Endodermal cell (in vitro differentiated cells): ENCODE measurements at places on chromosomes 16 and 17.

- DNase-seq: no peak
Measured at GRCh38 chr16:67157892-67158635, 1.6 kb downstream of the TRADD start.

GRCh38 chr17:41932816-41933389 lies 2.5 kb downstream of the ODAD4 start:
- no peak for DNase-seq

DNA sequence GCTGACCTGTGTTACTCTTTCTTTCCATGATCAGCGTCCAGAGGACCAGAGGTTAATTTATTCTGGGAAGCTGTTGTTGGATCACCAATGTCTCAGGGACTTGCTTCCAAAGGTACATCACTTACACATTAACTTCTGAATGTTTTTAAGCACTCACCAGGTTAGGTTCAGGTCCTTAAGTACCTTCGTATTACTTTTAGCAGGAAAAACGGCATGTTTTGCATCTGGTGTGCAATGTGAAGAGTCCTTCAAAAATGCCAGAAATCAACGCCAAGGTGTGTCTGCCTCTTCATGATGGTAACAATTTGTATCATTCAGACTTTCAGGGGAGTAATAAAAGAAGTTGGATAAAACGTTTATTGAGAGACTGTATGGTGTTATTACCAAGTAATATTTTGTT lies 3.3 kb downstream of the HERPUD1 start:
- no peak for DNase-seq

- no peak for DNase-seq
Measured at GRCh38 chr17:36525888-36526287, 8.8 kb downstream of the MYO19 start.

GRCh38 chr17:78135858-78136500 lies 5.4 kb downstream of the TMC8 start:
- DNase-seq: no peak

DNA sequence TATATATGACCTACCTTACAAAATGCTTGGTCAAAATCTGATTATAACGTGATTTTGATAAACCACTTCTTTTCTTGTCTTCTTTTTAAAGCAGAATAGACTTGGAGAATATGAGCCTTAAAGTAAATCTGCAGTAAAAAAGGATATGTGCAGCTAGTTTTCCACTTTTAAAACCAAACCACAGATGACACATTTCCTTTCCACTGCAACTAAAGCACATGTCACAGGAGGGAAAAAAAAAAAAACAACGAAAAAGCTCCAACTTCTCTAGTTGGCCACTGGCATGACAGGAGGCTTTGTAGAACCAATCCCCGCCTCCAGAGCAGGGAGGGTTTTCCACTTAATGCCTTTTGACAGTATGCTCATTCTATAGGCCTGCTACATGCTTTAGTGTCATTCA lies at the start of gene EVI2A:
Gene EVI2A (minus strand): TSS at position 142 of the 400 bp plus-strand sequence. CDS start 2,609 bp downstream, outside the sequence.
- DNase-seq: no peak
